ENCODE measurements at places on chromosomes 5 and 9. TPM values are rescaled to one million over a fixed set of nuclear protein-coding genes. Genes with fewer than 3 reads are reported as not detected.
A peak's percentile ranks its signal among the peaks of the same experiment; 100 is the strongest.

Gene BRINP1
- not detected for total RNA-seq

DNA sequence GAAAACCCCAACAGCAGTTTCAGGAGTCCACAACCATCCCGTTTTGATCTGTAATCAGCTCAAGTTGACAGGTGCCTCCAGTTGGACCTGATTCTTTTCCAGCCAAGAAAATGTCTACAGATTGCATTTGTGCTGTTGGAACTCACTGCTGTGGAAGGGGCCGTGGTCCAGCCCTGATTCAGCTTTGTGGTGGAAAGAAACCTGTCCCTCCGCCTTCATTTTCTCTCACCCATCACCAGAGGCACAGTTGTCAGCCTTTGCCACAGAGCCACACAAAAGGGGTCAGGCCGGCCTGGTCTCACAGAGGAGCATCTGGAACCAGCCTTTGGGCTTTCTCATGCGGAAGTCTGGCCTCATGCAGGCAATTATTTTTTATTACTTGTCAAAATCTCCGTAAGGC, 483.6 kb downstream of the GADD45G start:
- H3K4me1 ChIP-seq, result no peaks in the 10 kb centered on the region
- H3K27ac ChIP-seq, result no peak overlapping the region
- H3K27me3 ChIP-seq, result no peaks in the 10 kb centered on the region
- no peak overlapping the region for H3K4me3 ChIP-seq

DNA sequence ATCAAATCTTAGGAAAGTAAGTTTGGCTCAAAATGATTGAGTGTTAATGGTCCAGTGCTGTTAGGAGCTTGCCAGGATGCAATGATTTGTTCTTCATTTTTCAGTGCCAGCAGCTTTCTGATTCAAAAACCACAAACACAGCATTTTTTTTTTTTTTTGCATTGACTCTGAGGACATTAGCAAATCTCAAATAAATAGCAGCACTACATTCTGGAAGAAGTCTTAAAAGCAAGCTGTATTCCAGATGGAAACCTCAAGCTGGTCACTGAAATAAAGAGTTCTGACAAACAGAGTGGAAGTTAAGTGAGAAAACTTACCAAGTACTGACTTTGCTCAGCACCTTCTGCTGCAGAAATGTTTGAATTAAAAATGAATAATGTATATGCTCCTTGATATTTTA, 1653.1 kb upstream of the CDH9 start:
- no peaks in the 10 kb centered on the region for H3K36me3 ChIP-seq
- no peak for DNase-seq
- H3K4me3 ChIP-seq, result no peak overlapping the region
- no peaks in the 10 kb centered on the region for H3K4me1 ChIP-seq
- H3K27ac ChIP-seq, result no peak overlapping the region

GRCh38 chr5:130055572-130055971, 151.3 kb downstream of the CHSY3 start:
- H3K4me3 ChIP-seq, result no peak overlapping the region
- DNase-seq, result no peak
- H3K4me1 ChIP-seq, result no peaks in the 10 kb centered on the region
- H3K27ac ChIP-seq, result no peak overlapping the region
- no peaks in the 10 kb centered on the region for H3K27me3 ChIP-seq

DNA sequence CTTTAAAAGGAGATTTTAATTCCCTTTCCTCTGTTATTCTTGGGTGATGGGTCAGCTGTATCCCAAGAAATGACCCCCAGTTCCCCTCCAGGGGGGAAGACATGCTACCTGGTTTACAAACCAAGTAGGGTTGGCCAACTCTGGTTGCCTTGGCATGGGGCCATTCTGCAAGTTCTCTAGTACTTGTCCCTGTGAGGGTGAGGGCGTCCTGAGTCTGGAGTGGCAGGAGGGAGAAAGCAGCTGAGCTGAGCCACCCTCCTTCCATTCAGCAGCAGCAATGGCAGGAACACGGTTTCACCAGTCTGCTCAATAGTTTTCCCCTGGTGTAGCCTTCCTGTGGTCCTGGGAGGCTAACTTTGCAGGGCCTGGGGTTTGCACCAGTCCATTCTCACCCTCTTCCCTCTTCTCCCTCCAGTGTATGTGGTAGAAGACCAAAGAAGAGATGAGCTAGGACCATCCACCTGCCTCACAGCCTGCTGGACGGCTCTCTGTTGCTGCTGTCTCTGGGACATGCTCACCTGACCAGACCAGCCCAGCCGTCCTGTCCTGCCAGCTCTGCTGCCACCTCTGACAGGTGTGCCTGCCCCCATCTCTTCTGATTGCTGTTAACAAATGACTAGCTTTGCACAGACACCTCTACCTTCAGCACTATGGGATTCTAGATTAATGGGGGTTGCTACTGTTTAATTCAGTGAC, 59.9 kb downstream of the PFDN1 start:
- DNase-seq, result no peak
- no peak overlapping the region for H3K4me3 ChIP-seq
- no peak overlapping the region for H3K27ac ChIP-seq
- H3K27me3 ChIP-seq, result no peaks in the 10 kb centered on the region
- H3K4me1 ChIP-seq, result peaks cover 26% of the 10 kb centered on the region

Gene TNPO1
- total RNA-seq, result 175 TPM

Gene MEF2C
- total RNA-seq, result 3.6 TPM

- DNase-seq, result peak; percentile 88
- H3K27ac ChIP-seq, result peak overlapping the region; percentile 86
- peaks cover 40% of the 10 kb centered on the region for H3K4me1 ChIP-seq
- H3K27me3 ChIP-seq, result no peaks in the 10 kb centered on the region
- peak overlapping the region; percentile 68 for H3K4me3 ChIP-seq
- no peaks in the 10 kb centered on the region for H3K36me3 ChIP-seq
Measured at GRCh38 chr5:102755686-102756371, 724 bp downstream of the PAM start.

DNA sequence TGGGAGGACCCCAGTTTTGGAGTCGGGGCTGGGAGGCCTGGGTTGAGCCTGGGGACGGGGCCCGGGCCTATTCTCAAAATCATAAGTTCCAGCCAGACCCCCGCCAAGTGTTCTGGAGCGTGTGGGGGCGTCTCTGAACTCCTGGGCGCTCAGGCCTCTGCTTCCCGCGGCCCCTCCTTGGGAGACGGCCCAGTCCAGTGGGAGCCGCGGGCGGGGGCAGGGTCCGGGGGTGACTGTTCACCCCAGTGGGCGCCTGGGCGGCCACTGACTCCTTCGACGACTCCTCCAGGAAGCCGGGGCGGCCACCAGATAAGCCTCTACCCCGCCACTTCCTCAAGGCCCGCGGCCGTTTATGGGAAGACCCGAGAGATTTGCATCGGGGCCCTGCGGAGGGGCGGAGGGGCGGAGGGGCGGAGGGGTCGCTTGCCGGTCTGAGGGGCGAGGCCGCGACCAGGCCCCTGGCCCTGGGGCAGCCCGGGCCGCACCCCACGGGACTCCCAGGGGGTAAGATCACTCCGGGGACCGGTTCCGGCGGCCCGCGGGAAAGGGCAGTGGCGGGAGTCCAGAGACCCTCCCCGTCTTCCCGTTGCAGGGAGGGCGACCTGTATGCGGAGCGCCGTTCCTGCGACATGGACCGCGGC, 655 bp downstream of the TOR4A start:
- H3K27me3 ChIP-seq, result no peaks in the 10 kb centered on the region
- no peaks in the 10 kb centered on the region for H3K36me3 ChIP-seq
- H3K27ac ChIP-seq, result no peak overlapping the region
- H3K4me1 ChIP-seq, result peaks cover 23% of the 10 kb centered on the region
- H3K4me3 ChIP-seq, result no peak overlapping the region
- no peak for DNase-seq

Gene ITGA1
- total RNA-seq, result 7.8 TPM

Gene CTNND2
- total RNA-seq, result not detected

Gene MYOT
- not detected for total RNA-seq

DNA sequence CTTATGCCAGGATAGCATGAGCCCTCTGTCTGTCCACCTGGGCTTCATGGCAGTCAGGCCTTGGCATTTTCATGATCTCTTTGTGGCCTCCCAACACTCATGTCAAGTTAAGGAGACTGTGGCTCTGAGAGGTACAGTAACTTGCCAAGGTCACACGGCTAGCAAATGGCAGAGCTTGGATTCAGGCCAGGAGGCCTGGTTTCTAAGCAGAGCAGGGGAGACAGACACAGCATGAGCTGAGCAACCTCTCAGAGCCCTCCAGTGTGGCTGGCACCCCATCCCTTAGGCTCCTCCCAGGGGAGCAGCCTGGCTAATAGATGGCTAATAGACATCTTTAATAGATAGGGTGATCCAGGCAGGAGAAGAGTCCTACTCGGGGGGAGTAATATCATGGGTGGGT, 4.1 kb downstream of the SYNPO start:
- H3K27ac ChIP-seq, result no peak overlapping the region
- peaks cover 46% of the 10 kb centered on the region for H3K4me1 ChIP-seq
- DNase-seq, result no peak
- H3K36me3 ChIP-seq, result no peaks in the 10 kb centered on the region
- H3K27me3 ChIP-seq, result no peaks in the 10 kb centered on the region

GRCh38 chr9:22528485-22528884, 81.9 kb downstream of the DMRTA1 start:
- no peaks in the 10 kb centered on the region for H3K36me3 ChIP-seq
- no peak for DNase-seq
- no peak overlapping the region for H3K27ac ChIP-seq
- no peaks in the 10 kb centered on the region for H3K27me3 ChIP-seq
- H3K4me3 ChIP-seq, result no peak overlapping the region

Gene TLX3
- total RNA-seq, result not detected

DNA sequence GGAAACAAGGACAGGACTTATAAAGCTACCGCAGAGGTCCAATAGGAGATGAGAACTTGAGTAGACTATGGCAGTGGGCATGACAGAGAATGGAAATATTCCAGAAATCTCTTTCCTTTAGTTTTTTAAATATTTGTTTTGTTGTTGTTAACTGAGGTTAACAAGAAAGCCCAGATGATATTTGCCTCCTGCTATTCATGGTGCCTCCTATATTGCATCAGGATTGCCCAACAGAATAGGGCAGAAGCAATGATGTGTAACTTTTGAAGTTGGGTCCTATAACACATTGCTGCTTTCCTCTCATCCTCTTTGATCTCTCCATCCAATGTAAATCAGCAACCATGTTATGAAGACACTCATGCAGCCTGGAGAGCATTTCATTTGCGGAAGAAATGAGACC, 42.8 kb downstream of the PDE4D start:
- no peaks in the 10 kb centered on the region for H3K4me1 ChIP-seq
- DNase-seq, result no peak
- H3K27me3 ChIP-seq, result peaks cover 96% of the 10 kb centered on the region
- H3K36me3 ChIP-seq, result no peaks in the 10 kb centered on the region
- no peak overlapping the region for H3K27ac ChIP-seq

- H3K27ac ChIP-seq, result no peak overlapping the region
- H3K27me3 ChIP-seq, result peaks cover 9% of the 10 kb centered on the region
- no peak overlapping the region for H3K4me3 ChIP-seq
- no peak for DNase-seq
Measured at GRCh38 chr5:10059556-10059955, 190.1 kb downstream of the ATPSCKMT start.

Gene GM2A
- total RNA-seq, result 3.5 TPM

DNA sequence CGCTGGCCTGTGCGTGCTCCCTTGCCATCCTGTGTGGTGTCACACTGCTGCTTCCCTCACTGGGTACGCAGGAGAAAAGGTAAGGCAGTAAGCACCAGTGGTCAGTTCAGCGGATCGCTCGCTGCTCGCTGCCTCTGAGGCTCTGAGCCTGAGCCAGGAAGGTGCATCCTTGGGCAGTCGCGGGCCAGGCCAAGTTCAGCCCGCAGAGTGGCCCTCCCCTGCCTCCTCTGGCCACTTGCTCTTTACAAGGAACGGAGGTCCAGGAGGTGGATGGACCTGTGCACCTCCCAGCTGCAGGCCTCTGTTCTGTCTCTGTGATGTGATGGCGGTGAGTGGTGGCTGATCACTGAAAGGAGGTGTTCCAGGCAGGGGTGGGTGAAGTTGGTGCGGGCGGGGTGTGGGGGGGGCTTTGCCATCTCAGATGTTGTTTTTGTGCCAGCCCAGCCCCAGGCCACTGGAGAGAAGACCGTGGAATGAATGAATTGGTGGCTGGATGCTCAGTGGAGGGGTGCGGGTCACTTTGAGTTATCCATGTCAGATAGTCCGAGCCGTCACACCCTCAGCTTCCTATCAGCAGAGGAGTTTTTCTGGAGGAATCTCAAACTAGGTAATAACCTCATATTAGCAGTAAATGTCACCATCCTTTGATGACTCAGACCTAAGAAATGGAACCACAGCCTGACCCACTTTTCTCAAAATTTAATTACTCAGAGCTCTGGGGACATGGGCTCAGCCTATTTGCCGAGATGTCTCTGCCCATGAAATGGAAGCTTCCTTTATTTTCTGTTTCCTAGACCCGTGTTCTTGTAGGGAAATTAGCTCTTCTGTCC, 7.3 kb downstream of the COL5A1 start:
- DNase-seq, result no peak
- peaks cover 10% of the 10 kb centered on the region for H3K4me1 ChIP-seq
- no peak overlapping the region for H3K27ac ChIP-seq
- no peak overlapping the region for H3K4me3 ChIP-seq
- H3K36me3 ChIP-seq, result no peaks in the 10 kb centered on the region
- no peaks in the 10 kb centered on the region for H3K27me3 ChIP-seq

DNA sequence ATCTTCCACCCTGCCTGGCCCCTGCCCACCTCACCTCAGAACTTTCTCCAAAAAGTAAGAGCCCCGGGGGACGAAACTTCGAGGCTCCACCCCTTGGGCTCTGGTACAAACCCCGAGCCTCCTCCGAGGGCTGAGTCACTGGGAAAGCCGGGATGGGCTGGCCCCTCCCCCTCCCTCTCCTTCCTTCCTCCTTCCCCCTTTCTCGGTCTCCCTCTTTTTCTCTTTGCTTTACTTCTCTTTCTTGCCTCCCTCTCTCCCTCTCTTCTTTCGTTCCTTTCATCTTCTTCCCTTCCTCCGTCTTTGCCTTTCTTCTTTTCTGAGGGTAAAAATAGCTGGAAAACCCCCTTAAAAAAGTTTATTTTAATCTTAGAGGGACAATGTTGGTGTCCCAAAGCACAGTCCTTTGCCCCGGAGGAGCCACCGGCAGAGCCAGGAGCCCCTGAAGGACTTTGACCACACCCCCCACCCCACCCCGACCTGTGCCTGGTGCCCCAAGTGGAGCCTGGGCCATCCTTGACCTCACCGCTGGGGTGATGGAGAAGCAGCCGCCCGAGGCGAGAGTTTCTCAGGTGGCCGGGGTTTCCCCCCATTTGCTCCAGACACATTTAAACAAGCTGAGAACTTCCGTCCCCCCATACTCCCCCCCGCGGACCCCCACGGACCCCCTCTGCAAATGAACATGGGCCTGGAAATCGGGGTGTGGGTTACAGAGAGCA, 5.7 kb upstream of the NOTCH1 start:
- peak overlapping the region; percentile 47 for H3K27ac ChIP-seq
- H3K27me3 ChIP-seq, result no peaks in the 10 kb centered on the region
- H3K4me3 ChIP-seq, result no peak overlapping the region

DNA sequence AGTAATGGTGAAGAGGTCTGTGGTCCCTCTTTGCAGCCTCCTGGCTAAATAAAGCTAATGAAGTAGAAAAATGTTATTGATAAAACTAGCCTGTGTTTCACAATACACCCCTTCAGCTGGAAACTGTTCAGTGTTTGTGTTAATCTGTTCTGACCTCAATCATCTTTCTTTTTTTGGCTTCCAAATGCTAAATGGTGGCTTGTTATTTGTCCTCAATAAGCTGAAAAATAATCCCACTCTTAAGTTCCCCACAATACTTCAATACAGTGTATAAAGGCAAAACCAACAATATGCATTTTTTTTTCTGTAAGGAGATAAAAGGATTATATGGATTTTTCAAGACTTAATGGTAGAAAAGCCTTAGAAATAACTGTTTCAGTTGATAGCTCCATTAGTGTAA, 560.5 kb downstream of the TUSC1 start:
- no peak overlapping the region for H3K27ac ChIP-seq
- DNase-seq, result no peak
- no peak overlapping the region for H3K4me3 ChIP-seq
- no peaks in the 10 kb centered on the region for H3K36me3 ChIP-seq
- H3K27me3 ChIP-seq, result no peaks in the 10 kb centered on the region

Gene SV2C
- 4.1 TPM for total RNA-seq
